K562 (cell line): ENCODE measurements at places on chromosomes 1 and 21.

DNA sequence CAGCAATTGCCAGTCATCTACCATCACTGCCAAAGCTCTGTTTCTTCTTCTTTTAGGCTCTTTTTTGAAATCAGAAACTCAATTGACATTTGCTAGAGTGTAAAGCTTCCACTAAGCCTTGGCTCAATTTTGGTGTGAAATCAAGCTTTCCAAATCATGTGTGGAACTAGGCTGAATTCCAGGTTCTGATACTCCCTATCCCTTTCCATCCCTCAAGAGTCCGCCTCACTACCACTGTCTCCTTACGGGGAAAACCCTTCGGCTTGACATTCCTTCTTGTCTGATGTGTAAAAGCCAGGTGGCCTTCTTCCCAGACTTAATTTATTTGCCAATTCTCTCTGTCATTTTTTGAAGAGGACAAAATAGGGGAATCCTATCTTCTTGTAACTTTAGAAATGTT, 47.2 kb upstream of the PRMT6 start:
- no peak for DNase-seq

DNA sequence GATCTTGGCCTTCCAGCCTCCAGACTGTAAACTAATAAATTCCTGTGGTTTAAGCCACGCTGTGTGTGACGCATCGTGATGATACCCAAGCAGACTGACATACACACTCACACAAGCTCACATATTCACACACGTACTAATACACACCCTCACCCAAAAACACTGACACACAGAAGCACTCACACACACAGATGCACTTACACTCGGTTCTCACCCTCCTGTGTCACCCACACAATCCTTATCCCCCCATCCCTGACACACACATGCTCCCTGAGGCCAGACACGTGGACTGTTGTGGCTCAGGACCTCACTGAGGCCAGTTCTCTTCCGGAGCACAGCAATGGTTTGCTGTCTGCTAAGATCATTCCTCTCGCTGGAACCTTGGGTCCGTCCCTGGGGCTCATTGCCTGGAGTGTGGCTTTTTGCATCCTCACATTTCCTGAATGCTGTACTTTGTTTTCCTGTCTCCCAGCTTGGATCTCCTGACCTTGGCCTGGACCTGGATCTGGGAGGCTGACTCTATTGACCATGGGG, 76.9 kb upstream of the LYST start:
- DNase-seq: no peak

GRCh38 chr1:77120950-77121349, 98.3 kb downstream of the PIGK start:
- DNase-seq: no peak

DNA sequence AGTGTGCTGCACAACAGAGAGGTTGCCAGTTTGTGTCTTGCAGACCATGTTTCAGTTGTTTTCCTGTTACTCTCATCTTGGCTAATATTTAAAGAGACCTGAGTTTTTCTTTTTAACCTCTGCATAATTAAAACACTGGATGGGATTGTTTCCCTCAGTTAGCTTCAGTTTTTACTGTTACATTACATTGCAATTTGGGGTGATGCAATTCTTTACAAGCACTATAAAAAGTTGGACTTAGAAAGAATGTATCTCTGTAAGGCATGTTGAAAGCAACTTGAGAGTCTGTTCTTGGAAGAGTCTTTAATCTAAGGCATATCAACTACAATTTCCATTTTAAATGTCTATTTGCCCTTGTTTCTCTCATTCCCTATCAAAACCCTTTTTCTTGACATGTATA, 99.1 kb downstream of the DNM3 start:
- no peak for DNase-seq

GRCh38 chr1:117606649-117607430, 992 bp downstream of the TENT5C start:
- peak; percentile 61 for DNase-seq

DNA sequence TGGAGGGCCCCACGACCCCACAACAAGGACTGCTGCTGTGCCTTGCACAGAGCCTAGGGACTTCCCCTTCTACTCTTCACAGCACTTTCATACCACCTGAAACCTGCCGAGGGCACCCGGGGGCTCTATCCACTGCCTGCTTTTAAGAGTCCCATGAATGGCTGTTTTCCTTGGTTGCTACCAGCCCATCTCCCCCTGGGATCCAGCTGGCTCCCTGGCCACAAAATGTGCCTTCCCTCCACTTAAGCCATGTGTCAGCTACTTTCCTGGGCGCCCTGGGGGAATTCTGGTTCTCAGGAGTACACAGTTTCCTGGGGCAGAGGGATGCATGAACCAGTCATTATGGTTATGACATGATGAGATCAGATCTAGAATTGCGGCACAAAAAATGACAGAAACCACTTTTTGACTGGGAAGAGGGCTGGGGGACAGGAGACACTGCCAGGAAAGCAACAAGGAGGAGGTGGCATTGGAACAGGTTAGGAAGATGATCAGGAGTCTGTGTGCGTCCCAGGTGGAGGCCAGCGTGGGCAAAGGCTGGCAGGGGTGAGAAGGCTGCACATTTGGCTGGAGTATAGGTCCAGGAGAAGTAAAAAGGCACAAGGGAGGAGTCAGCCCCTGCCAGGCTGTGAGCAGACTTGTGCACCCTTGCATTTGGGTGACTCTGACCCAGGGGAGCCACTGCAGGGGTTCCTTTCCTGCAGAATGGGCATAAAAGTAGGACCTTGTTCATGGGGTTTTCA, 3.2 kb upstream of the TNFRSF8 start:
- DNase-seq: no peak

DNA sequence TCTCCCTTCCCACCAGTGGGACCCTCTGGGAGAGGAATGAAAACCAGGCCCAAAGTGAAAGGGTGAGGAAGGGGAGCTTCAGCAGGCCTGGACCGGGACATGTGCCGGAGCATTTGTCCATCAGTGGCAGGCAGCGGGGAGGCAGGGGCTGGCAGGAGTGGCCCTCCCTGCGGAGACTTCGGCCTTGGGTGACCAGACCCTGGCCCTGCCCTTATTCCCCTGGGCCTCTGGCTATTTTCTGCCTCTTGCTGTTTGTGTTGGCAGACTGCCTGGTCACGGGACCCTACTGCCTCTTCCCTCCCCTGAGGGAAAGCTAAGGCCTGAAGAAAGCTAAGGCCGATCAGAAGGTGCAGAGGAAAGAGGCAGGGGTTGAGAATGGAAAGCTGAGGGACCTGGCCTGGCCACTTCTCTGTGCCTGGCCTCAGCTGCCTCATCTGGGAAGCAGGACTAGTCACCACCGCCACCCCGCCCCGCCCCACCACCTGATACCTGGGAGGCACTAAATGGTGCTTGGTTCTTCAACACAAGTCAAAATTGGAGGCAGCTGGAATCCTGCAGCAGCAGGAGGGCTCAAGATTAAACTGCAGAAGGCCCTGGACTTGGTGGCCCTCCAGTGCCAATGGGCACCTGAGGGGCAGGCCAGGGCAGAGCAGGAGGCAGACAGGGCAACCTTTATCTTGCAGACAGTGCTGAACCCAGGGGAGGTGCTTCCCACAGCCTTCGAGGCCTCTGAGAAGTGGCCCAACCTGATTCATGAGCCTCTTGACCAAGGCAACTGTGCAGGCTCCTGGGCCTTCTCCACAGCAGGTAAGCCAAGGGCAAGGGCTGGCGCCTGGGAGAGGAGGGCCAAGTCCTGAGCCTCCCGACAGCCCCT, 7.9 kb downstream of the TINAGL1 start:
- DNase-seq: no peak

GRCh38 chr1:235067396-235068157, 61.1 kb downstream of the TOMM20 start:
- DNase-seq: no peak

DNA sequence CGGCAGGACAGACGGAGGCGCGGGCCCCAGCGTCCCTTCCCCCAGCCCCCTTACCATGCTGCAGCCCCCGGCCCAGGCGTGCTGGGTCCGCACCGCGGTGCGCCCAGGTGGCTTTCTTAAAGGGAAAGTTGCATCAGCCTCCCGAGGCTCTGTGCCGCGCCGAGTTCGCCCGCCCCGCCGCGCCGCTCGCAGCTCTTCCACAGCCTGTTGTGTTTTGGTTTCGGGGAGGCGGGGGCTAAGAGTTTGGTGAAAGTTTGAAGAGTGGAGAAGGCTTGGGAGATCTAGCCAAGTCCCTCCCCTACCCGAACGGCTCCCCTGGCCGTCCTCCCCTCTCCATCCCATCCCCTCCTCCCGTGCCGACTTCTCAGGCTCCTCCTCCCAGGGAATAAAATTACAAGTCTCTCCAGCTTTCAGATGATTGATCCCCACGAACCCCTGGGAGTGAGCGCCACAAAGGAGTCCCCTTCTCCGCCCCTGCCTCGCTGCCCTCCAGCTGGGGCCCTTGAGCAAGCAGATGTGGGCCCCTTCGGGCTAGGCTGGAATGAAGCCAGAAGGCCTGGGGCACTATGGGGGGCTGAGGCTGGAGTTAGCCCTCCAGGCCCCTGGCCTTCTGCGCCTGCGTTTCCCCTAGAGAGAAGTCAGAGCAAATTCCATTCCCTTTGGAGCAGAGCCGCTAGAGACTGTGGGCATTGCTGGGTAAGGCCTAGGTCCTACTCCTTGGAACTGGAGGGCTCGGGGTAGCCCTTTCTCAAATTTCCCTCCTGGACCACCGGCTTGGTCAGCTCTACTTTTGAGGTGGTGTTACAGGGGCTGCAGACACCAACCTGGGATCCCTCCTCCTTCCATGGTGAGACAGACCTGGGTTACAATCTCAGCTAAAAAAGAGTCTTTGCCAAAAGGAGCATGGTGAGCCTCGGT, at the start of gene SLC6A9:
Gene SLC6A9, minus strand, starts transcription at position 211 of the 918 bp plus-strand sequence. CDS start 7,185 bp downstream, outside the sequence.
- peak; percentile 73 for DNase-seq
